H1 (cell line): ENCODE measurements at places on chromosomes 2 and 18. TPM values are rescaled to one million over a fixed set of nuclear protein-coding genes. Genes with fewer than 3 reads are reported as not detected.

DNA sequence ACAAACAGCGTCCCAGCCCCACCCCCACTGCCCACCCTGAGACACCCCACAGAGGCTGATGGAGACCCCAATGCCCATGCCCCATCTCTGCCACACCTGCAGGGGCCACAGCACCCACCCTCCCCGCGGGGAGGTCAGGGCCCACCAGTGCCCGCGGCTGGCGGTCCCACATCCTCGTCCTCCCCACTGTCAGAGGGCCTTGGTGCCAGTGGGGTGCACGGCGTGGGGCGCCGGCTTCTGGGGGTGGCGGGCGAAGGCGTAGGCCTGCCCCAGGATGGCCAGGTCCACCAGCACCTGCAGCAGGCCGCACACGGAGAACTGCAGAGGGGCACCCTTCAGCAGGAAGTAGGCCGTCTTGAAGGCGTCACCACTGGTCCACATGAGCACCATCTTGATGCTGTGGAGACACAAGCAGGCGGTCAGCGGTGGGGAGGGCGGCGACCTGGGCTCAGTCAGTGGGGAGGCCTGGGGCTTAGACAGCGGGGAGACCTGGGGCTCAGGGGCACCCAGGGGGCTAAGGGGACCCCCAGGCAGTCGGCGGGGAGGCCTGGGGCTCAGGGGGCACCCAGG lies 47.6 kb downstream of the SLC66A2 start:
- DNase-seq: no peak
- no peaks in the 10 kb centered on the region for H3K4me1 ChIP-seq
- no peaks in the 10 kb centered on the region for H3K27me3 ChIP-seq

The TEKT4 gene
- total RNA-seq: not detected in 2 replicates

DNA sequence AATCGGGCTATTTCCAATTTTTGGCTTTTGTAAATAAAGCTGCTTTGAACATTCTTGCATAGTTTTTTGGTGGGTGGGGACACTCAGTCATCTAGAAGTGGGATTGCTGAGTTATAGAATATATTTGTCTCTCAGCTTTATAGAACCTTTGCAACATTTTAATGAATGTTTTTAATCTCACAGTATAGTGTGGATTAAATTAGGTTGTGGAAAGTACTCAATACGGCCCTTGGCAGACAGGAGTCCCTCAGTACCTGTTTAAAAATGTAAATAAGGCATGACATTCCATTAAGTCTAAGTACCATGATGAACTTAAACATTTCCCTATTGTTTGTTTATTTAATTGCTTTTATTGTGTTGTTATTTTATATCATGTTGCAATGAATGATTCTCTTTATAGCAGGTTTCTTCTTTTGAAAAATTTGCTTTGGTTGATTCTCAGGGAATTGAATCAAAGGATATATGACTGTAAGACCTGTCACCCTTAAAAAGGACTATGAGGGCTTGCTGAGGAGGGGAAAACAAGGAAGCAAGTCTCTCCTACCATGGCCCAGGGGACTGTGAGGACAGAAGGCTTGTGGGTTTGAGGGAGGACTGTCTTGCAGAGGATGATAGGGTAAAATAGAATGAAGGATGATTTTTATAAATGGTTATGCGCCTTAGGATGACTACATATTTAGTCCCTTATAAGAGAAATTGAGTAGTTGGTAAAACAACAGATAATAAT lies 165.1 kb downstream of the RPIA start:
- no peak overlapping the region for H3K27ac ChIP-seq
- no peak for DNase-seq
- no peaks in the 10 kb centered on the region for H3K27me3 ChIP-seq
- no peak overlapping the region for H3K4me3 ChIP-seq
- H3K4me1 ChIP-seq: peaks cover 18% of the 10 kb centered on the region; the same call in 1 of the 2 replicates
- no peaks in the 10 kb centered on the region for H3K36me3 ChIP-seq

GRCh38 chr2:33158482-33159003 lies 211.8 kb downstream of the LTBP1 start:
- no peak overlapping the region for H3K4me3 ChIP-seq
- no peaks in the 10 kb centered on the region for H3K36me3 ChIP-seq
- H3K27me3 ChIP-seq: no peaks in the 10 kb centered on the region
- H3K4me1 ChIP-seq: no peaks in the 10 kb centered on the region
- DNase-seq: no peak

DNA sequence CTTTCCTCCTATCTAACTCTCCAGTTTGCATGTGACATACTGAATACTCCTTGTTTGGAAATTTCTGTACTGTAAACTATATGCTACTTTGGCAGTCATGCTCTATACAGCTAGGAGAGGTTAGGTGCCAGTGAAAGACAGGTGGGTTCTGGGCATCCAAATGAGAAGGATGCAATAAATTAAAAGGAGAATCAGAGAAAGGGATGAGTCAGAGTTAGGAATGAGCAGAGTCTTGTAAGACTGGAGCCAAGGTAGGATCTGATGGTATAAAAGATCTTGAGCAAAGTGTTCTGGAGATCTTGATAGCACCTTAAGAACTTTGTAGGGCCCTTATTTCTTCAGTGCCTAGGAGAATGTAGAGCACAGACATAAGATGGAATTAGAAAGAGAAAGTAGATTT lies 58.7 kb upstream of the STAM2 start:
- no peaks in the 10 kb centered on the region for H3K27me3 ChIP-seq
- no peak overlapping the region for H3K4me3 ChIP-seq
- DNase-seq: no peak

DNA sequence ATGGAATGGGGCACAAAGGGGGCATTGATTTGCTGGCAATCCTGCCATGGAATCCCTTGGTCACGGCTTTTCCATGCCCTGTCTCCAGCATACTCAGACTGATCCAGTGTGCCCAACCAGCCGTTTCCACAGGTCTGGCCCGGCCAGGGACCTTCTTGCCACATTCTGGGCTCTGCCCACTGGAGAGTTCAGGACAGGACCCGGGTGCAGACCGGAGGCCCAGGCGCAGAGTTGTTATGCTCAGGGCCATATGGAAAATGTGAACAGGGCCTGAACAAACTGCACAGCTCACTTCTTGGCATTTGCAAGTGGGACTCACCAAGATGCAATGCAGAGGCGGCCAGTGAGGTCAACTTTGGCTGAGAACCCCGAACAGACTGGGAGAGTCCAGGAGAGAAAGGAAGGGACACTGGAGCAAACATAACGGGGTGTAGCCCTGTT lies 15.6 kb upstream of the ASAP2 start:
- H3K27me3 ChIP-seq: no peaks in the 10 kb centered on the region
- H3K4me3 ChIP-seq: no peak overlapping the region
- no peak for DNase-seq

GRCh38 chr2:192277494-192278109 lies 82.9 kb upstream of the TMEFF2 start:
- H3K27ac ChIP-seq: no peak overlapping the region

The IFT172 gene
- total RNA-seq: 14.0 and 15.9 TPM in 2 replicates

- no peak for DNase-seq
- no peaks in the 10 kb centered on the region for H3K27me3 ChIP-seq
- H3K4me3 ChIP-seq: no peak overlapping the region
- no peaks in the 10 kb centered on the region; the same call in 1 of the 2 replicates for H3K4me1 ChIP-seq
- H3K27ac ChIP-seq: no peak overlapping the region
These were observed 109.8 kb downstream of the AOX1 start for GRCh38 chr2:200695601-200696000.

The FOSL2 gene
- total RNA-seq: 4.5 and 5.5 TPM in 2 replicates

DNA sequence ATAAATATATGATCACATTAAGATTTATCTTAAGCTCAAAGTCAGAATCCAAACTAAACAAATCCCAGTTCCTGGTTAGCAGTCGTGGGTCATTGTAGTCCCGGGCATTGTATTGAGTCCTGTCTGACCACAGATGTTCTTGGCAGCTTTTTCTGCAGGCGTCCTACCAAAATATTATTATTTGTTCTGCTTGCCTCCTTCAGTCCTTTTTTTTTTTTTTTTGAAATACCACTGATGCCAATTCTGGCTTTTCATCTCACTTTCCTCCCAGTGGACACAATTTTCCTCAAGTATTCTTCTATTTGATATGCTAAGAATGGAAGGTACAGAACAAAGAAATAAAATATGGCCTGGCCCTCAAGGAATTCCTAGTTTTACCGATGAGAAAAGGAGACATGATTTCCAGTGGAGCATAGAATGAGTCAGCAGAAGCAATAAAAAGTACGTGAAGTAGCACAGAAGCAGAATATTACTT lies 151.6 kb downstream of the CSRNP3 start:
- DNase-seq: no peak
- H3K27ac ChIP-seq: no peak overlapping the region
- H3K36me3 ChIP-seq: no peaks in the 10 kb centered on the region
- no peak overlapping the region for H3K4me3 ChIP-seq

DNA sequence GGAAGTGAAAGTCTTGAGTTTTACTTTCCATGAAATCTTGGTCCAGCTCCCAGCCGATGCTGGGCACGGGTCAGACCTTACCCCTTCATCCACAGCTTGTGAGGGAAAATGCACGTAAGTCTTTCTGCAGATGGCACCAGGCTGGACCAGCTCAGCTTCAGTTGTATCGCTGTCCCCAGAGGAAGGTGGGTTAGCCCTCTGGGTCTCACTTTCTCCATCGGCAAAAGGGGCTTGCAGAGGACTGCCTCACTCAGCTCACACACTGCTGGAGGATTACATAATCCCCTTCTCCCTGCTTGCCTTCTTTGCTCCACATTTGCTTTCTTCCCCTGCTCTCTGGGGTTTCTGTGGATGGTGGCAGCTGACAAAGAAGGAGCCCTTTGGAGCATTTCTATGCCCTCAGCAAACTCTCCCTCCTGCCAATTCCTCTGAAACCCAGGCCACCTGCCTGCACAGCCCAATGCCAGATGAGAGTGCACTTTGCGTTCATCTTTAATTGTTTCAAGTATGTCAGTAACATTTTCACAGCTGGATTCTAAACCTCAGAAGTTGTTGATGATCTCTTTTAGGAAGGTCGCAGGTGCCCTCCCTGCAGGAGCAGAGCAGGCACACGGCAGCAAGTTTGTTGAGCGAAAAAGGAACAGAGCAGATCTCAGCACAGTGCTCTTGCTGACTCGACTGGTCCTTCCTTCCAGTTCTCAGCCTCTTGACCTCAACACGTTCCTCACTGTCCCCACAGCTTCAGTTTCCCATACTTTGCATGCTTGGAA lies 155.6 kb upstream of the GLI2 start:
- no peaks in the 10 kb centered on the region for H3K36me3 ChIP-seq
- H3K27ac ChIP-seq: no peak overlapping the region
- peaks cover 2% of the 10 kb centered on the region; the same call in 1 of the 2 replicates for H3K4me1 ChIP-seq
- H3K27me3 ChIP-seq: peaks cover 46% of the 10 kb centered on the region
- H3K4me3 ChIP-seq: no peak overlapping the region

The TGFA gene
- 2.8 and 3.7 TPM in 2 replicates for total RNA-seq

The SLC9A4 gene
- total RNA-seq: not detected in 2 replicates

DNA sequence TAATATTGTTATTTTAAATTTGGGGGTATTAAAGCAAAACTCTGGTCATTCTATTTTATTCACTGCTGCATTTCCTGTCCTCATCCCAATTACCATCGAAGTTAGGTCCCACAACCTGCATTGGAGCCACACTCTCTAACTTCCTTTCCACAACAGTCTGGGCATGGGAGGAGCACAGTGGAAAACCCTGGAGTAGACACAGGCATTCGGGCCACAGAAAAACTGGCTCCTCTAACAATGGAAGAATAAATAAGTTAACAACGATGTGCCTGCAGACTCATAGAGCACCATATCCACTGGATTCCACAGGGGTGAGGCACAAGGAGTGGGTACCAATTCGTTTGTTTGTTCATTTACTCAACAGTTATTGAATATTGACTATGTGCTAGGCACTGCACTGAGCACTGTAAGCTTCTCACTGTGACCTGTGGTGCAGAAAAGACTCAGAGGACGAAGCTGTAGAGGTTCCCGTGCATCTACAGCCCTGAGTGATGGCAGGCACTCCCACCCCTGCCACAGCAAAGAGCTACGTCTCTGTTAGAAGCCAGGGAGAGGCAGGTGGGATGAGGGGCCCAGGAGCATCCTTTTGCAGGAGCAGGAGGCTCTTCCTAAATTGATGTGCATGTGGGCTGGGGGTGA lies 154.2 kb upstream of the PGAP1 start:
- H3K36me3 ChIP-seq: no peaks in the 10 kb centered on the region
- no peaks in the 10 kb centered on the region for H3K27me3 ChIP-seq
- no peak overlapping the region for H3K4me3 ChIP-seq
- no peak for DNase-seq
- no peaks in the 10 kb centered on the region for H3K4me1 ChIP-seq

- no peaks in the 10 kb centered on the region for H3K27me3 ChIP-seq
- H3K27ac ChIP-seq: no peak overlapping the region
- no peak for DNase-seq
- H3K4me3 ChIP-seq: no peak overlapping the region
- no peaks in the 10 kb centered on the region for H3K4me1 ChIP-seq
These were observed 19.6 kb upstream of the DNAH7 start for GRCh38 chr2:196088203-196088602.

DNA sequence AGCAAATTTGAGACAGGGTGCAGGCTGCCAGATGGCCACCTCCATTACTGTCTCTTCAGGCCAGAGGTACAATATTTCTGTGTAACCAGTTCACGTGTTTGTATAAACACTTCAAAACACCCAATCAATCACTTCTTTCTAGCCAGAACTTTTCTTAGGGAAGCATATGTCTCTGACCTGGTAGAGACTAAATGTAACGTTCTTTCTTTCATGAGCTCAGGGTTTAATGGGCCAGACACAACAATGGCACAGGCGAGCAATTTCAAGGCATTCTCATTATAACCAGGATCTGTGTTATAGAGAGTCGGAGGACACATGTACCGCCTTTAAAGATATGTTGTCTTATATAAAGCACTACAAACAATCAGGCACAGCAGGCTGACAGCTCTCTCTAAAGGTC lies 1846.4 kb upstream of the PIK3C3 start:
- no peaks in the 10 kb centered on the region for H3K27me3 ChIP-seq
- H3K36me3 ChIP-seq: no peaks in the 10 kb centered on the region
- no peak overlapping the region for H3K27ac ChIP-seq
- no peak overlapping the region for H3K4me3 ChIP-seq
- no peaks in the 10 kb centered on the region for H3K4me1 ChIP-seq
- no peak for DNase-seq
